ENCODE measurements at places on chromosomes 12 and 14. TPM values are rescaled to one million over a fixed set of nuclear protein-coding genes. Genes with fewer than 3 reads are reported as not detected.

TAS2R8 gene
- total RNA-seq: not detected

RIMBP2 gene
- total RNA-seq: not detected

RTL1 gene
- not detected for total RNA-seq

CYP46A1 gene
- 0.22 TPM for total RNA-seq

Data from GM23248 (cell line).